Ecto neural progenitor cell (in vitro differentiated cells): ENCODE measurements at places on chromosomes 13 and 19.

GRCh38 chr13:34025746-34026145 is 207.8 kb downstream of the RFC3 start:
- no peak for DNase-seq

DNA sequence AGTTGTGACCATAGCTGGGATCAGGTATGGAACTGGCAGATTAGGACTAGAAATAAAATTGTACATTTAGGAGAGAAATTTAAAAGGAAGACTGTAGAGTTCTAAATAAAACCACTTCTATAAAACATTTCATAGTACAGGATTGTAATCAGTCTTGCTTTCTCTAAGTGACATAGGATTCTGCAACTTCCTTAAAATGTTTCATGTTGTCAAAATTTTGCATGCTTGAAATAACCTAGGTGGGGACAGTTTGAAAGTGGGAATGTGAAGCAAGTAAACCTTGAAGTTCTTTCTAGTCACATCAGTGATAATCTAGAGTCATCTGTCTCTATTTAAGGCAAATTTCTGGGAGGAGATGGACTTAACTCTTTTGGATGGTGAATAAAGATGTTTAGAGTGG is 6.7 kb downstream of the TM9SF2 start:
- DNase-seq = no peak

- no peak for DNase-seq
These were observed 6.3 kb downstream of the NHLRC3 start for GRCh38 chr13:39044536-39044935.

- DNase-seq = peak; percentile 68
These were observed 848 bp upstream of the CEBPA start for GRCh38 chr19:33302974-33303790.

- DNase-seq = no peak
These were observed 8.5 kb upstream of the SOX1 start for GRCh38 chr13:112058519-112058873.

DNA sequence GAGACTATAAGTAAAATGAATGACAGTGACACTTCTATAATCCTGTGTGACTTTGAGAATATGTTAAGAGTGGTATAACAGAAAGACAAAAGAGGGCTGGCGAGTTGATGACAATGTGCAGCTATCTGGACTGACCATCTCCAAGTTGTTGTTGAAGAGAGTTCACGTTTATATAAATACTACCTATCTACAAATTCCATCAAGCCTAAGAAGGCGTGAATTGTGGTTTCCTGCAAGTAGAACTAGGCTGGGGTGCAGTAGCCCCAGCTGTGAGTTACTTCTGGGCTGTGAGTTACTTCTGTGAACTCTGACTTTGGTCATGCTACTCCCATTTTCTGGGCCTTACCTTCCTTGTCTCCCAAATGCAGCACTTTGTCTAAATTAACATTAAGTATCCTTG is 561.0 kb downstream of the TBC1D4 start:
- no peak for DNase-seq

GRCh38 chr19:41887711-41888382 is 4.9 kb downstream of the ARHGEF1 start:
- no peak for DNase-seq

DNA sequence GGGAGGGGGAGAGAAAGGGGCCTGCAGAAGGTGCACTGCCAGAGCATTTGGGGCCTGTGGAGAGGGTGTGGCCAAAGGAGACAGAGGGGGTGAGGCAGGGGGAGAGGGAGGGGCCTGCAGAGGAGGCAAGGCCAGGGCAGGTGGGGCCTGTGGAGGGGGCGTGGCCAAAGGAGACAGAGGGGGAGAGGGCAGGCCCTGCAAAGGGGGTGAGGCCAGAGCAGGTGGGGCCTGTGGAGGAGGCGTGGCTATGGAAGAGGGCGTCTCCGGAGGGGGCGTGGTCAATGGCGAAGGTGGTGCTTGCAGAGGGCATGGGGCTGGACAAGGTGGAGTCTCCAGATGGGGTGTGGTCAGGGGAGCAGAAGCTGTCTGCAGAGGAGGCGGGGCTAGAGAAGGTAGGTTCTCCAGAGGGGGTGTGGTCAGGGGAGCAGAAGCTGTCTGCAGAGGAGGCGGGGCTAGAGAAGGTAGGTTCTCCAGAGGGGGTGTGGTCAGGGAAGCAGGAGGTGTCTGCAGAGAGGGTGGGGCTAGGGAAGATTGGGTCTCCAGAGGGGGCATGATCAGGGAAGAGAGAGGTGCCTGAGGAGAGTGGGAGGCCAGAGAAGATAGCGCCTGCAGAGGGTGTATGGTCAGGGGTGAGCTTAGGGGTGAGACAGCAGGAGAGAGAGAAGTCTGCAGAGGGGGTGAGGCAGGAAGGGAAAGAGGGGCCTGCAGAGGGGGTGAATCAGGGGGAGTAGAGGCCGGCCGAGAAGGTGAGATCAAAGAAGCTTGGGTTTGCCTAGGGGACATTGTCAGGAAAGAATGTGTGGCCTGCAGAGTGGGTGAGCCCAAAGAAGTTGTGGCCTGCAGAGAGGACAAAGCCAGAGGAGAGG is 3.4 kb downstream of the PRR36 start:
- peak; percentile 92 for DNase-seq

DNA sequence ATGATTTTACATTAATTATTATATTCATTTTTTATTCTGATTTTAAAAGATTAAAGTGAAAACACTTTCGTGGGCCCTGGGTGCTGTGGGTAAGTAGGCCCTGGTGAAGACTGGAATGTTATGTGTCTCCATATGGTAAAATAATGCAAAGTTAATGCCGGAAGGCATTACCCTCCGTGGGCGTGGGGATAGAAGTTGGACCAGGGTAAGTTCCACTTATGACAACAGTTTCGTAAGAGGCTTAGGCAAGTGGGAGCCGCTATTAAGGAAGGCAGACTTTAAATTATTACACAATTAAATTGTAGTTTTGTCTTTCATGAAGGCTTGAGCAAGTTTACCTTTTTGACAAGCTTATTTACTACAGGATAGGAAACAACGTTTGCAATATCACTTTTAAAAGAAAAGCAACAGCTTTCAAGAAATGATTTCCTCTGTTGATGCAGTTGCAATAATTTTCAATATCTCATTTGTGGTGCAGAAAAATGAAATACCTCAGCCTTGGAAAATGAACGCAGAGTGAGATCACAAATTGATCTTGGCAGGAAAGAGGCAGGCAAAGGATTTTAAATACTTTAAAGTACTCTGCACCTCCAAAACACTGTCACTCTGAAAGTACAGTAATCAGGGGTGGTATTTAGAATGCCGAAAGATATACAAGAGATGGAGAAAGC is 310.6 kb downstream of the DCT start:
- no peak for DNase-seq

DNA sequence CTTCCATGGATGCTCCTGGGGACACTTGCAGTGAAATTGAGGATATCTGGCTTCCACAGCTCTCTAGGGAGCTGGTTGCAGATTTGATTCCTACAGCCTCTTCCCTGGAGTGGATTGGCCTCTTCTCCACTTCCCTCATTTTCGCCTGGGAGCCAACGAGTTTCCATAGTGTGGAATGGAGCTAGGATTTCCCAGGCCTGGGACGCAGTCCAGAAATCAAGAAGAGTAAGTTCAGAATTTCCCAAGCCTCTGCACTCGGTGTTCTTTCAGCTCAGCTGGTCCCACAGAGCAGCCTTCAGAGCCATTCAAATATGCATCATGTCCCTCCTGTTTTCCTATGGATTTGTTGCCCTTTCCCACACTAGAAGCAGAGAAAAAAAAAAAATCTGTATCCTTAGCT is 68.2 kb downstream of the RAP2A start:
- DNase-seq = no peak

DNA sequence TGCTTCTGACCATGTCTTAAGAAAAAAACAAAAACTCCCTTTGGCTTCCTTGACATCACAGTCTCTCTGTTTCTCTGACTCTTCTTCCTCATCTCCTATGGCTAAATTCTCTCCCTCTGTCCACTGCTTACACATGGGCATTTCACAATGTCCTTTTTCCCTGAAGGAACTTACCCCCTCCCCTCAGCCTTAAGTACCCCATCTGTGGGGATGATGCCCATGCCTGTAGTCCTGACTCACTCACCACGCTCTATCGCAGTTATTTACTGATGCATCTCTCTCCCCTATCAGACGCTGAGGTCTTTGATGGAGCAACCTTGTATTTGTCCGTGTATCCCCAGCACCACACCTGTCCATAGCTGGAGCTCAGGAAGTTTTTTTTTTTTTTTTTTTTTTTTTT is 32.4 kb downstream of the ACTN4 start:
- DNase-seq = no peak

DNA sequence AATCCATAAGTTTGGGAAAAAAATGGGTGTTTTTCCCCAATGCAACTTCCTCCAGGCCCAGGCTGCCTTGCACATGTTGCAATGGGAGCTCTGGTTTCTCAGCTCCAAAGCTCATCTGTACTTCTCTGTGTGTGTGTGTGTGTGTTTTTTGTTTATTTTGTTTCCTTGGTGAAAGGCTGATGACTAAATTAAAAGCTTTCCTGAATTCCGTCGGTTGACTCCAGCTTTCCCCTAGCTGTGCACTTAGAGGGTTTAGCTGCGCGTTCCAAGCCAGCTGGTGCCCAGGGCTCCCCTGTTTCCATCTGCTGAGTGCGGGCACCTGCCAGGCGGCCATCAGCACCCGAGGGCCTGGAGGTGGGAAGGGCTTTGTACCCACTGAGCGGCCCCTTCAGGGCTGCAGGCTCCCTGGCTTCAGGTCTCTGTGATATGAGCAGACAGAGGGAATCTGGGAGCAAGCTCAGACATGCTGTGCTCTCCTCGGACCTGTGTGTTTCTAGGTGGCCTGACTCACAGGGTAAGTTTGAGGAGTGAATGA is 129.1 kb upstream of the SOX1 start:
- peak; percentile 38 for DNase-seq

- no peak for DNase-seq
These were observed 9.1 kb downstream of the TEX101 start for GRCh38 chr19:43423779-43424178.

DNA sequence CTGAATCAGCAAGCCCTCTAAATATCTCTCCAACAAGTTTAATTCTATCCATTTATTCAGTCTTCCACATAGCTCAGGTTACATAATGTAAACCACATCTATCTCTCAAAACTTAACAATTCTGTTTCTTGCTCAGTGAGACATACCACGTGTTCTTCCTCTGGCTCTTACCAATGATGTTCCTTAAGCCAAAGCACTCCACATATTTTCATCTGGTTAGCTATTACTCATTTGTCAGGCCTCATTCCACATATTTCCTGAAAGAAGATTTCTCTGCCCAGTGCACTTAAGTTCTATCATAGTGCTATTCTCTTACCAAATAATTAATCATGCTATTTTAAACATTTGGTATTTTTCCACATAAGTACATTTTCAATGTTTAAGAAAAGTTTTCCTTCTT is 403.3 kb upstream of the ATXN8OS start:
- DNase-seq = no peak

- DNase-seq = no peak
These were observed 11.6 kb downstream of the CTU1 start for GRCh38 chr19:51096473-51097165.

DNA sequence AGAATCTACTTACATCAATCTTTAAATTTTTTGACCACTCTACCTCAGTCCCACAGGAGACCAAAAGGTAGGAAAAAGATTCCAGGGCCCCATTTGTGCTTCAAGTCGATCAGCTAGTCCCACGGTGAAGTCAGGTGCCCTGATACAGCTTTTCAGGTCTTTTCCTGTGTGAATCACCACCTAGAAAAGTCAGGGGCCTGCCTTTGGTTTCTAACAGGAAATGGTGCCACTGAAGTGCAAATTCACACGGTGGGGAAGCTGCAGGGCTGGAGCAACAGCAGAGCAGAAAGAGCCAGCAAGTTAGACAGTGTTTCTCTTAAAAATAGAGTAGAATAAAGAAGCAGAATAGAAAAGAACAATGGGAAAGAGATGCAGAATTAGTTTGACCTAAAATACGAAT is 107.5 kb downstream of the KLF12 start:
- no peak for DNase-seq

- DNase-seq = peak; percentile 86
These were observed 15.3 kb downstream of the IZUMO2 start for GRCh38 chr19:50147462-50148423.

DNA sequence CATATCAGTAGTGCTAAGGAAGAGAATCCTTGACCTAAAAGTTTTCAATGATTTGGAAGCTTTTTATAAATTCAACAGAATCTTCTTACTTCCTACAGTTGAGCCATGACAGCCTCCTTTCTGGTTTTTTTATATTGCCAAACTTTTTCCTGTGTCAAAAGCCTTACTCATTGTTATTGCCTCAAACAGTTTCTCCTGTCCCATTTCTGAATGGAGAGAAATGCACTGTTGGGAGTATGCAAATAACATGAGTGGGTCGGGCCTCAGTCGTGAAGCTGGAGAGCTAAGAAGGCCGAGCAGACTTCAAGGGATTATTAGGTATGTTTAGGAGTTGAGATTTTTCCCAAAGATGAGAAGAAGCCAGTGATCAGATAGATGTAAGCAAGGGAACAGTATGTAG is 766.4 kb upstream of the KLHL1 start:
- no peak for DNase-seq

DNA sequence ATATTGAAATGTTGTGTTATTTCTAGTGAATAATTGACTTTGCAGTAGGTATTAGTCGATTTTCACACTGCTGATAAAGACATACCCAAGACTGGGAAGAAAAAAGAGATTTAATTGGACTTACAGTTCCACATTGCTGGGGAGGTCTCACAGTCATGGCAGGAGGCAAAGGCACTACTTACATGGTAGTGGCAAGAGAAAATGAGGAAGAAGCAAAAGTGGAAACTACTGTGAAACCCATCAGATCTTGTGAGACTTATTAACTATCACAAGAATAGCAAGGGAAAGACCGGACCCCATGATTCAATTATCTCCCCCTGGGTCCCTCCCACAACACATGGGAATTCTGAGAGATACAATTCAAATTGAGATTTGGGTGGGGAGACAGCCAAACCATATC is 9.9 kb upstream of the C5AR2 start:
- no peak for DNase-seq

DNA sequence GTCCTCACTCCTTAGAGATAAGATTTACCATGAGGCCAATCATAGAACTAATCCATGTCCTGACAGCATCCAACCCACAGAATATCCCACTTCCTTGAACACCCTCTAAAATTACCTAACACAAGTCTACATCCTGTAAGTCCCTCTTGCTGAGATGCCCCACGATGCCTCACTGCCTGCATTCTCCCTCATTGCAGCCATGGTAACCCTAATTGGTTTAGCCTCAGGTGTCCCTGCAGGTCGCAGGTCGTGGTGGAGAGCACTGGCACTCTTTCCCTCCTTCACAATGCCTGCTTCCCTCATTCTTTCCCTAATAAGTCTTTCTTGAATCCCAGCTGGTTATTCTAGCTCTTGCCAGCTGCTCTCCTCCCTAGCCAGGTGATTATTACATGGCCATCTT is 35.3 kb upstream of the MYO16 start:
- DNase-seq = no peak

GRCh38 chr13:20332361-20333096 is 100.4 kb upstream of the GJB6 start:
- no peak for DNase-seq

DNA sequence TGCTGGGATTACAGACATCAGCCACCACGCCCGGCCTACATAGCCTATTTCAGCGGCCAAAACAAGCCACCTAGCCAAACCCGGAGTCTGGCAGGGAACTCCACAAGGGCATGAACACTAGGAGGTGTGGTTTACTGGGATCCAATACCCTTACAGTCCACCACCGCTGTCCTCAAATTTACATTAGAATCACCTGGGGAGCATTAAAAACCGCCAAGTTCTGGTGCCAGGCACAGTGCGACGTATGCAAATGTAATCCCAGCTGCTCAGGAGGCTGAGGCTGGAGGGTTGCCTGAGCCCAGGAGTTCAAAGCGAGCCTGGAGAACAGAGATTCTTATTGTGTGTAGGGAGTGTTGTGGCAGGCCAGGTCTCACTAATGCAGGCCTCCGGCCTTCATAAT is 4.2 kb upstream of the AP1M1 start:
- DNase-seq = no peak
